Stimulated activated CD8-positive, alpha-beta memory T cell treated with anti-CD3 and anti-CD28 coated beads, Interleukin-7, amount 100 ng/mL, for 4 hours (primary cell): ENCODE measurements at places on chromosomes 16 and 17.

DNA sequence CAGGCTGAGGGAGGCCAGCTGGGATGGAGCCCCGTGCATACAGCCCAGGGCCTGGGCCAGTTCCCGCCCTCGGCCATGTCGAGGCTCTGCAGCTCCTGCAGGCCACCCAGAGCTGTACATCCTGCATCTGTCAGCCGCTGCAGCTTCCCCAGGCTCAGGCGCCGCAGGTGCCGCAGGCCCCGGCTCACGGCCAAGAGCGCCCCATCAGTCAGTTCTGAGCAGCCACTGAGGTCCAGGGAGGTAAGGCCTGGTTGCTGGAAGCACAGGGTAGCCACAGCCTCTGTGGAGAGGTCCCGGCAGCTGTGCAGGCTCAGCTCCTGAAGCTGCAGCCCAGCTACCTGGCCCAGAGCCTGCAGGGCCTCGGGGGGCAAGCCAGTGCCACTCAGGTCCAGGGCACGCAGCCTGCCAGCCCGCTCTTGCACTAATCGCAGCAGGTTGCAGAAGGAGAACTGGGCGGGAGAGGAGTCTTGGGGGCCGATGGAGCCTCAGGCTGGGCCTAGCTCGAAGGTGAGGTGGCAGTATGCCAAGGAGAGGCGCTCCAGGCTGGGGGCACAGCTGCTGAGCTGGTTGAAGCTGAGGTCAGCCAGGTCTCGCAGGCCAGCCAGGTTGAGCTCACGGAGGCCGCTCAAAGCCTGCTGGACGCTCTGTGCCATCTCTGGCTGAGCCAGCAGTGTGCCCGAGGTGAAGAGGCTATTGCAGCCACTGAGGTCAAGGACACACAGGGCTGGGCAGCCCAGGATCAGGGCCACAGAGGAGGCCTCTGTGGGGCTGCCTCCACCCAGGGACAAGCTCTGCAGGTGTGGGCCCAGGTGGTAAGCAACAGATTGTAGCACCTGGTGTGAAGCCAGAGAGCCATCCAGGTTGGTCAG, 11.4 kb downstream of the ELMO3 start:
- DNase-seq = no peak

DNA sequence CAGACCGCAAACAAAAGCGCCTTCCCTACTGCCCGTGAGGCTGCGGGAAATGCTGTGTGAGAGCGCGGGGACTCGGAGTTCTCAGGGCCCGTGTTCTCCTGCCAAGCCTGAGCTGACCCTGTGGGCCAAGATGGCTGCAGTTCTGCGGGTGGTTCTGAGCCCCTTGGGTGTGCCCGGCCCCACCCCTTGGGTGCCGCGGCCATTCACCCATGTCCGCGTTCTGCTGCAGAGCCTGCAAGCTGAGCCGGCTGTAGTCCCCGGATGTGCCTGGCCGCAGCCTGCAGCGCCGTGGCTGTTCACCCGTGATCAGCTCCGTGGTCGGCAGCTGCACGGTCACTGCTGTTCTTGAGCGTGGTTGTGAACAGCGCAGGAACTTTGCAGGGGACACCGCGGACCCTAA, 20.0 kb downstream of the ACSF3 start:
- no peak for DNase-seq

- DNase-seq = peak; percentile 28
Measured at GRCh38 chr16:22321340-22322001, 24.3 kb downstream of the POLR3E start.

- no peak for DNase-seq
Measured at GRCh38 chr16:65698791-65699321, 577.0 kb upstream of the CDH11 start.

- DNase-seq = no peak
Measured at GRCh38 chr17:17206913-17207335, 791 bp upstream of the PLD6 start.

- DNase-seq = no peak
Measured at GRCh38 chr17:76881408-76881807, 13.2 kb downstream of the MGAT5B start.

DNA sequence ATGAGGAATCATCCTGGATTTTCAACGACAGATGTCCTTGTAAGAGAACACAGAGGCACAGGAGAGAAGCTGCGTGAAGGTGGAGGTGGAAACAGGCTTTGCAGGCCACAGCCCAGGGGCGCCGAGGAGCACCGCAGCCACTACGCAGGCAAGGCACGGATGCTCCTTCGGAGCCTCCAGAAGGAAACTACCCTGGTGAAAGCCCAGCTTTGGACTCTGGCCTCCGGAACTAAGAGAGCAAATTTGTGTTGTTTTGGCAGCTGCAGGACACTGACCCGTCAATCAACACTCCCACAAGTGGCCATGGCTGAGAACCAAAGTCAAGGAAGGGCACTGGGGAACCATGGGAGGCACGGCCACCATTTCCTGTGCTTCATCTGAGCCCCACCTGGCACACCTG, 3.4 kb downstream of the ARL16 start:
- DNase-seq = no peak

DNA sequence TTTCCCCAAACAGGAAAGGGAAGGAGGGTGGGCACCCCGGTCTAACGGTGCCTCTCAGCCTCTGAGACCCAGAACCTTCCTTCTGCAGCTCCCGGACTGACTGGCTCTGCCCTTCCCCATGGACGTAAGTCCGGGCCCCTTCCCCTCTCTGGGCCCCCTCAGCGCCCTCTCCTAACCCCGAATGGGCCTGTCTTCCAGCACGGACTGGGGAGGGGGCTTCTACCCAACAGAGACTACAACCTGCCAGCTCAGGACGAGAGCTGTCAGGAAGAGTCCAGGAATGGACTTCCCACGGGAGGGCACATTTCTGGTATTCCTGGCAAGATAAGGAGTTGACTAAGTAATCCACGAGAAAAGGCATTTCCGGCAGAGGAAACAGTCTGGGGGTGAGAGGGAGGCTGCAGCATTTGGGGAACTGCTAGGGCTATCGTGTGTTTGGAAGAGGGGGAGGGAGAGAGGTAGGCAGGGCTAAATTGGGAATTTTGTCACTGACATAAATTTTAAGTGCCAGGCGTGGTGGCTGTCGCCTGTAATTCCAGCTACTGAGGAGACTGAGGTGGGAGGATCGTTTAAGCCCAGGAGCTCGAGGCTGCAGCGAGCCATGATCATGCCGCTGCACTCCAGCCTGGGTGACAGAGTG, 12.1 kb upstream of the ALDOA start:
- no peak for DNase-seq

GRCh38 chr16:46651305-46651704, 30.1 kb upstream of the SHCBP1 start:
- DNase-seq = no peak

DNA sequence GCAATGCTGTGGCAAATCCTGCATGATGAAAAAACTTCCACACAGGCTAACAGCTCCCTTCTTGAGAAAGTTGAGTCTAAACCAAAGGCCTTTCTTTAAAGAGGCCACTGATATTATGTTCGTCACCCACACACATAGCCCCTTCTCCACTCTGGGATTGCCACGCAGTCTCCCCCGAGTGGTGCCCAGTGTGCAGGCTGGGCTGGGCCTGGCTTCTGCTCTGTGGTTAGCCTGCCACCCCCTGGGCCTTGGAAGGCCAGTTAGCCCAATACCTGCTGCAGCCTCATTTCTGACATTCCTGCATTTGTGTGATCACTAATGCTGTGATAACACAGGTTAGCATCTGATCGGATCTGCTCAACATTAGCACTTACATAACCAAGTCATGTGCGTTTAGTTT, 44.8 kb downstream of the CDH3 start:
- no peak for DNase-seq

DNA sequence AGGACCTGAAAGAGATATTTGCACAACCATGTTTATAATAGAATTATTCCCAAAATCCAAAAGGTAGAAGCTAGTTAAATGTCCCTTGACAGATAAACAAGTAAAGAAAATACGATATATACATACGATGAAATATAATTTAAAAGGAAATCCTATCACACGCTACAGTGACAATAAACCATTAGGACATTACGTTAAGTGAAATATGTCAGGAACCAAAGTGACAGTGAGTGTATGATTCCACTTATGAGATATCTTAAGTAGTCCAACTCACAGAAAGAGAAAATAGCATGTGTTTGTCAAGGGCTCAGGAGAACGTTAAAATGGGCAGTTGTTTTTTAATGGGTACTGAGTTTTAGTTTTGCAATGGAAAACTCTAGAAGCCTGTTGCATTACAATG, 212.7 kb upstream of the PMFBP1 start:
- no peak for DNase-seq

DNA sequence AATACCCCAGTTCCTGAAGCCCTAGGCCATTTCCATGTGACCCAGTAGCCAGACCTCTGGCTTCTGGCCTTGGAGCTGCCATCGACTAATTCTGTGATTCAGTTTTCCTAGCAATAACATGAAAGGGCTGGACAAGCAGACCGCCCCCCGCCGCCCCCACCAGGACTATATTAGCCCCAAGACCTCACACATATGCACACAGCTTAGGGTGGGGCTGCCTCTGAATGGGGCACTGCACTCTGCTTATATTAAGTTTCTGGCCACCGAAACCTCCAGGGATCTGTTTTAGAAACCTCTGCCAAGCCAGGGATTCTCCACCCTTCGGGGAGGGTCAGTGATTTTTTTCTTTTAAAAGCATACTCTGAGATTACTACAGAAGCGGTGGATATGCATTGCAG, 2.3 kb downstream of the RAB11FIP4 start:
- no peak for DNase-seq

- DNase-seq = no peak
Measured at GRCh38 chr17:72772331-72772821, 320.1 kb downstream of the SLC39A11 start.

GRCh38 chr17:45868276-45868675, 23.6 kb downstream of the SPPL2C start:
- DNase-seq = no peak

DNA sequence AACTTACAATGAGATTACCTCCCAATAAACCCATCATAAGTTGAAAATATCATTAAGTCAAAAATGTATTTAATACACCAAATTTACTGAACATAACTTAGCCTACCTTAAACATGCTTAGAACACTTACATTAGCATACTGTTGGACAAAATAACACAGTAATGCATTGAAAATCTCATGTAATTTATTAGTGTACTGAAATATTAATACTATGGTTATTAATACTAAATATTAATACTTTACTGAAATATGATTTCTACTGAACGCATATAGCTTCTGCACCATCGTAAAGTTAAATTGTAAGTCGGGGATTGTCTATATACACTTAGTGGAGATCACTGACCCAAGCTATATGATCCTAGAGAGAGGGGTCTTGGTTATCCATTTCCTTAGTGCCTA, 4.3 kb downstream of the USP32 start:
- DNase-seq = no peak

DNA sequence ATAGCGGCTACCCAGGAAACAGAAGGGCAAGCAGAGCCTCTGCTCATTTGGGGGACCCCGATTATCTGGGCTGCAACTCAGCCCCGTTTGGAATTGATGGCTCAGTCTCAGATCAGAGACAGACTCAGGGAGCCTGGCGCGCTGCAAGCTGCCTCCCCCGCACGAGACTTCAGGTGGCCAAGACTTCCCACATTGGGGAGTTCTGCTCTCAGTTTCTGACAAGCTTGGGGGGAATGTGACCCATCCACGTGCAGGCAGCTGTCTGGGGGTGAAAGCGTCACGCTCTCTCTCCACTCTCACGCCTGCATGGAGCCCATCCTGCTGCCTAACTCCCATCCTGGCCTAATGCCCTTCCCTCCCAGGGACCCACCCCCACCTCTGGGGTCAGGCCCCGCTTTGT, 157.6 kb upstream of the GSE1 start:
- no peak for DNase-seq
